ENCODE measurements at places on chromosomes 13 and 19.

- DNase-seq: peak; percentile 31
Observed at GRCh38 chr13:75761369-75761768, 125.2 kb downstream of the LMO7 start.

GRCh38 chr13:39765801-39766463 is 110.5 kb downstream of the COG6 start:
- DNase-seq: no peak

DNA sequence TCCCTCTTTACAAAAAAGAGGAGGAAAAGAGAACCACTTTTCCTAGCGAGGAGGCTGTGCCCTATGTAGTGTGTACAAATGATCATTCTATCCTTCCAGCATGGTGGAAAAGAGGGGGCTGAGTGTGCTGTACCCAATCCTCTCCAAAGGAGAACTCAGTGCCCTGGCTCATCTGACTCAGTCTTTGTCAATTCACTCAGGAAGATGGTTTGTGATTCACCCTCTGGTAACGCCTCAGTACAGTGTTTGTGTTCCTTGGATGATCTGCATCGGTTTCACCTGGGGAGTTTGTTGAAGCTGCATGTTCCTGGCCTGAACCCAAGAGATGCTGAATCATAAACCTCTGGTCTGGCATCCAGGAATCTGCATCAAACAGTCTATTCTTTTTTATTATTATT is 18.3 kb upstream of the ENOX1 start:
- DNase-seq: peak; percentile 73

- peak; percentile 11 for DNase-seq
Observed at GRCh38 chr19:33343859-33344572, 29.5 kb upstream of the CEBPG start.

GRCh38 chr13:85974608-85975366 is 175.6 kb upstream of the SLITRK6 start:
- DNase-seq: peak; percentile 50

- DNase-seq: no peak
Observed at GRCh38 chr13:46720189-46720588, 76.8 kb downstream of the ESD start.
